ENCODE measurements at places on chromosomes 1 and 21.

GRCh38 chr1:95230768-95231191, 3.2 kb upstream of the RWDD3 start:
- DNase-seq: no peak

GRCh38 chr1:111927652-111928051, 61.8 kb downstream of the KCND3 start:
- DNase-seq: no peak

DNA sequence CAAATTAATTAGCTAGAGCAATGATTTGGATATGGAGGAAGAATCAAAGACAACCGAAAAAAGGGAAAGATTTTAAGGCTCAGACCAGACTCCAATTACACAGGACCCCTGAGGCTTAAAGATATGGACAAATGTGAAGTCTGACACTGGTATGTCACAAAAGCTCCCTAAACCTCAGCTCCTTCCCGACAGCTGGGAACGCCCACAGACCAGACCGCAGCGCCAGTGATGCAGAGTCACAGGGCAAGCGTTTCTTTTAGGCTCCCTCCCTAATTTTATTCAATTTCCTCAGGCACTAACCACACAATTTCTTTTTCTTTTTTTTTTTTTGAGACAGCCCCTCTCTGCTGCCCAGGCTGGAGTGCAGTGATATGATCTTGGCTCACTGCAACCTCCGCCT, 40.2 kb downstream of the NID1 start:
- DNase-seq: no peak

DNA sequence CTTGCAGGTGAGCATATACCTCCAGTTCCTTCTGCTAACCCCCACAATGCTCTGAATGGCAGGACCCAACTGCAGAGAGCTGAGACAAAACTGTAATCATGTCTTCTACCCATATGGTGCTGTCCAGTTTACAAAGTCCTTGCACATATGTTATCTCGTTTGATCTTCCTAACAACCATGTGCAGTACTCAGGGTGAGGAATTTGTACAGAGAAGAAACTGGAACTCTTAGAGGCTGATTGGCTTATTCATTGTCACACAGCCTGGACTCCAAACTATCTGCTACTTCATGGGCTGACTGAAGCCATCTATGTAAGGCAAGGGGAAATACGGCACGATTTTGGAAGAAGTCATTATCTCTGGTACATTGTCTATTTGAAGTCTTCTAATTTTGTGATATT, 191.1 kb downstream of the TNR start:
- no peak for DNase-seq

- DNase-seq: no peak
Observed at GRCh38 chr1:114467491-114467890, 43.5 kb downstream of the TRIM33 start.

DNA sequence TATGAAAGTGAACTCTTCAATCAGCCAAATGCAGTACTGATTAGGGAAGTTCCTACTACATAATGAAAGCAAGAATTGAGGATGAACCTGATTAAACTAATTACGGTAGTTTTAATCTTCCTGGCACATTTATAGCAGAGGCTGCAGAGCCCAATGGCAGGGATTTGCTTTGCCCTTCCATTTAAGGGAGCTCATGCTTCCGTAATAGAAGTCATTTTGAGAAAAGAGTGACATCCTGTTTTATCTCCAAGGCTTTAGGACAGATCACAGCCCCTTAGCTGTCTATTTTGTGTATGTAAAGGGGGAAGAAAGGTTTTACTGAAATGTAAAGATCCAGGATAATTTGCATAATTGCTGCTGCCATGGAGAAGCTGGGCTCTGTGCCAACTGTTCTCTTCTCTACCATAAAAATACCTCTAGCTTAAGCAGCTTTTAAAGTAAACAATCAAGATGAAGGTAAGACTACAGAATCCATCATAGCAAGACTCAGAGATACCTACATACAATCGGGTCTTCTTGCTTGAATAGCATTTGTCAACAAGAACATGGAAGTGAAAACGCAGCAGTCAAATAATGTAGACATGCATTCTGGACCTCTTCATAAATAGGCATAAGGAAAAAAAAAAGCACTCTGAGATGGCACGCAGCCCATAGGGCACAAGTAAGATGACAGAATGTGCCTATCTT, 62.5 kb downstream of the ASH1L start:
- no peak for DNase-seq

GRCh38 chr1:226697151-226697928, 41.7 kb downstream of the ITPKB start:
- no peak for DNase-seq

GRCh38 chr1:58107943-58108342, 438.6 kb downstream of the OMA1 start:
- DNase-seq: no peak

DNA sequence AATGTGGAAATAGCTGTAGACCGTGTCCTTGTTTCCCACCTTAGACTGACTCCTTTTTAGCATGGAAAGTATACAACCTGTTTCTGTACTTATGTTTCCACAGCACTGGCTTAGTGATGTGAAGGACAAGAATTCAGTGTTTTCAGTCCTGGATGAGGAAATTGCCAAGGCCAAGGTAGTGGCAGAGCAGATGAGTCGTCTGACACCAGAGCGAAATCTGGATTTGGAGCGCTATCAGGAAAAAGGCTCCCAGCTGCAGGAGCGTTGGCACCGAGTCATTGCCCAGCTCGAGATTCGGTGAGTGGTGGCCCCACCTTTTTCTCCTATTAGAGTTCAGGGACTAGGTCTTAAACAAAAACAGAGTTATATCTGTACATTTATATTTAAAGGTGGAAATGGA, 112.6 kb downstream of the MACF1 start:
- DNase-seq: no peak

GRCh38 chr1:17485281-17485680, 45.8 kb upstream of the RCC2 start:
- no peak for DNase-seq

DNA sequence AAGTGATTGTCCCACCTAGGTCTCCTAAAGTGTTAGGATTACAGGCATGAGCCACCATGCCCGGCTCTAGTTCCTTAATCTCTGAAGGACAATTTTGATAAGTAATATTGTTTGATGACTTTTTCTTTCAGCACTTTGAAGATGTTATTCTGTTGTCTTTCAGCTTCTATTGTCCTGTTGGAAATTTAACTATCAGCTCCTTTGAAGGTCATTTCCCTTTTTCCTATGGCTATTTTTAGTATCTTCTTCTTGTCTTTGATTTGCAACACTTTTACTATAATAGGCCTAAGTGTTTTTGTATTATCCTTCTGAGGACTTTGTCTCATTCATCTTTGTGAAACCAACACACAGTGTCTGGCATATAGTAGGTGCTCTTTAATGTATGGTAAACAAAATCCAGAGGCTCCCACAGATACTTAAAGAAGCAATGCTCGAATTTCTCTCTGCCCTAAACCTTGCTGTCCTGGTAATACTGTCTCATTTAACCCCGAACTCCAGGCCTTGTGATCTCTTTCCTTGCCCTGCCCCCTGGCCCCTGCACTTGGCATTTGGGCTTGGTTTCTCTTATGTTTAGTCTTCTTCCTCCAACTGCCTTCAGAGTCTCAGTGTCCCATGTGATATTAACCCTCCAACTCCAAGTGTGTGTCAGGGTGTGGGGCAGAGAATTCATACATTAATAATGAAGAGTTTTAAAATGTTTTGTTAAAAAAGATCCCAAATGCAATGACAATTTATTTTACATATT, 19.0 kb upstream of the AGO1 start:
- no peak for DNase-seq

Data from esophagus squamous epithelium (tissue), 5 donors.